ENCODE measurements at places on chromosomes 7 and 10.
A peak's percentile ranks its signal among the peaks of the same experiment; 100 is the strongest.

DNA sequence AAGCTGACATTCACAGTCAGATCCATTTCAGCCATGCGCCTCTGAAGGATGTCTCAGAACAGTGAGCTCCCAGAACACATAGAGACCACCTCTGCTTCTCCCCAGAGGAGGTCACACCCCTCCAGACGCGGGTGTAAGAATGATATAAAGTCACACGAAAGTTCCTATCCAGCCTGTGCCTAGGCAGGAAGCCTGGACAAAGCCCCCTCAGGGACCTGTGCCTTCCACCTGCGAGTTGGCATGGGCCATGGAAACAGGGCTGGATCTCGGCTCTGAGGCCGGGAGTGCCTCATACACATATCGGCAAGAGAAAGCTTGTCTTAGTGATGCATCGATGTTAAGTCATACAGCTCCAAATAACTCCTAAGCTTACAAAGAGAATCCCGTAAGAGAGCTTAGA, 5.0 kb downstream of the VIPR2 start:
- DNase-seq = no peak

GRCh38 chr10:126210051-126210651, 178.1 kb downstream of the ADAM12 start:
- no peak for DNase-seq

GRCh38 chr7:103988468-103989199, 824 bp downstream of the RELN start:
- DNase-seq = peak; percentile 24

- no peak for DNase-seq
These were observed 224.6 kb upstream of the ZWINT start for GRCh38 chr10:56585447-56586171.

- no peak for DNase-seq
These were observed 48.8 kb downstream of the SUFU start for GRCh38 chr10:102552533-102552932.

DNA sequence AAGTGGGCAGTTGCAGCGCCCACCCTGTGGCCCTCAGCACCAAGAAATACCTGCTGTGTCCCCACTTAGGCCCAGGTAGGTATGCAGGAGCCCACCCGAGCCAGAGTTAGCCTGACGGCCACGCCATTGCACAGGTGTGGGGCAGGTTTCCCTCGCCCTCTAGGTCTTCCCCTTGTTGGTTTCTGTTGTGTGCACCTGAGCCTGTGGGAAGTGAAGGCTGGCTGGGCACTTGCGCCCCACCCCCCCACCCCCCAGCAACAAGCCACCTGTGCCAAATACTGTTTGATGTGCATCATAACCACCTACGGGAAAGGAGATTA, at the start of gene CCDC201:
TSS of gene CCDC201 (minus strand) at position 48 of the 320 bp plus-strand sequence. CDS start 75 bp downstream, outside the sequence.
- DNase-seq = no peak

GRCh38 chr7:18698258-18698734, 202.7 kb downstream of the HDAC9 start:
- DNase-seq = no peak

DNA sequence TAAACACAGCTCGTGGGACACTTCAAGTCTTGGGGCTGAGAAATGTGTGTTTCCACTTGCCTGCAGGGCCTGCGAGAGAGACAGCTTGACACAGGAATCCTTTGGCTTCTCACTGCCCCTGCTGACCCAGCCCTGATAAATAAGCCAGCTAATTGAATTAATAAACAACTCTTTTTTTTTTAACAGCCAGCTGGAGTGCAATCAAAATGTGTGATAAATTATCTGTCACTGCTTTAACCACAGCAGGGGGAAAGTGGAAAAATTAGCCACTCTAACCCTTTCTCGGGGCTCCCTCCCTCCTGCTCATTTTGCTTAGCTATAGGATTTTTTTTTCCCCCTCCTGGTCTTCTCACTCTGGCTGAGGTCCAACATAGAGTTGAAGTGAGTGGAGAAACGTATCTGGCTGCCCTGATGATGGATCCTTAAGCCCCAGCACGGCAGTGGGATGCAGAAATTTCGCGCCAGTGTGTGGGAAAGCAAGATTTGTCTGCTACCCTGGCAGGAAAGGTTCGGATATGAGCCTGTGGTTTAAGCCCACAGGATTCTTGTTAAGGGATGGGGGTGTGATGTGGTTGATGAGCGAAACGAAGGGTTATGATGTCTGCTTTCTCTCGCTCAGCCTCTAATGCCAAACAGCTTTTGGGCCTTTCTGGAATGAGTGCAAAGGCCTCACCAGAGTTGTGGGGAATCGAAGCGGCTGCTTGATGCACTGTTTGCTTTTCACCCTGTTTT, 173.8 kb downstream of the TRIL start:
- no peak for DNase-seq

GRCh38 chr10:4079803-4080202, 294.8 kb upstream of the KLF6 start:
- no peak for DNase-seq

DNA sequence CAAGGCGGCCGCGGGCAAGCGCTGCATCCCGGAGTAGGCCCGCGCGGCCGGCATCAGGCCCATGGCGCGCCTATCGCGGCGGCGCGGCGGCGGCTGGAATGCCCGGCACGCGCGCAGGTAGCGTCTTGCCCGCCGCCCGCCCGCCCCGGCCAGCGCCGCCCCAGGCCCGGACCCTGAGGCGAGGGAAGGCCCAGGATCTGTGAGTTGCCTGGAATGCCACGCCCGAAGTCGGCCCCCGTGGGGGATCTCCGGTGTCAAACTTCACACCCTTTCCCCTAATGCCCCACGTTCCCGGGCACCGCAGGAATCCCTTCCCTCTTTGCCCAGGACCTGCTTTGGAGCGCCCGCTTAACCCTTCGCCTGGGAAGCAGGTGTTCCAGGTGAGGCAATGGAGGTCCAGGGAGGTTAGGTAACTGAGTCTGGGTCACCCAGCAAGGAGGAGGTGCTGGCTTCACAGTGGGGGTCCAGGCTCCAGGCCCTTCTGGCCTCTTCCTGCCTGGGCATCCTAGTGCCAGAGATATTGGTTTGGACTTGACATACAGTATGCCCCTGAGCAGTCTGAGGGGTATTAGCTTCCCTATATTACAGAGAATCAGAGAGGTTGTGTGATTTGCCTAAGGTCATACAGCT, 138.1 kb downstream of the ARHGAP22 start:
- no peak for DNase-seq

DNA sequence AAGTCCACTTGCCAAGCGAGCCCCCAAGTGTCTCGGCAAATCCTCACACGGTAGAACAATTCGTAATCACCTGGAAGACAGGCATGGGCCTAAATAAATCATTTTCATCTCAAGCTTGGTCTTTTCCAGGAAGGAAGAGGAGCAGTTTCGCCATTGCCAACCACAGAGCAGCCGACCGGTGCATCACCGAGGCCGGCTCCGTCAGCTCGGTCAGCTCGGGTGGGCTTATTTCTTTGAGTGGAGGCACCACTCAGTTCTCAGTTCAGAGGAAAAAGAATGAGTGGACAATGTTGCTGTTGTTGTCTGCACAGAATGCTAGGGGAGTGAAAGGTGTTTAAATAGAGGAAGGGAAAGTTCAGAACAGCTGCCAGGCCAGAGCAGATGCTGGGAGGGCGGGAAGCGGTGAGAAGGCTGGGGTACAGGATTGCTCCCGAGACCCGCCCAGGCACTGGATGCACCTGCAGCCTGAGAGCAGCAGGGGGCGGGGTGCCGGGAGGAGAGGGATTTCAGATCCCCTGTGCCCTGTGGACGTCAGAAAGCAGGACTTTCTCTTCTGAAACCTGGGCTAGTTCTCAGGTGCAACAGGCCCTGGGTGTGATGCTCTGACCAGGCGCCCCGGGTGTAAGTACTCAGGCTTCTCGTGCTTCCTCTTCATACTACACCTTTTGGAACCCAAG, 17.7 kb upstream of the IGFBP3 start:
- no peak for DNase-seq

- no peak for DNase-seq
These were observed 33.1 kb upstream of the ANK3 start for GRCh38 chr10:60422809-60423208.

GRCh38 chr7:156656598-156656997, 16.0 kb downstream of the RNF32 start:
- DNase-seq = no peak

- DNase-seq = peak; percentile 27
These were observed 48.0 kb upstream of the DLG5 start for GRCh38 chr10:77974396-77975074.

DNA sequence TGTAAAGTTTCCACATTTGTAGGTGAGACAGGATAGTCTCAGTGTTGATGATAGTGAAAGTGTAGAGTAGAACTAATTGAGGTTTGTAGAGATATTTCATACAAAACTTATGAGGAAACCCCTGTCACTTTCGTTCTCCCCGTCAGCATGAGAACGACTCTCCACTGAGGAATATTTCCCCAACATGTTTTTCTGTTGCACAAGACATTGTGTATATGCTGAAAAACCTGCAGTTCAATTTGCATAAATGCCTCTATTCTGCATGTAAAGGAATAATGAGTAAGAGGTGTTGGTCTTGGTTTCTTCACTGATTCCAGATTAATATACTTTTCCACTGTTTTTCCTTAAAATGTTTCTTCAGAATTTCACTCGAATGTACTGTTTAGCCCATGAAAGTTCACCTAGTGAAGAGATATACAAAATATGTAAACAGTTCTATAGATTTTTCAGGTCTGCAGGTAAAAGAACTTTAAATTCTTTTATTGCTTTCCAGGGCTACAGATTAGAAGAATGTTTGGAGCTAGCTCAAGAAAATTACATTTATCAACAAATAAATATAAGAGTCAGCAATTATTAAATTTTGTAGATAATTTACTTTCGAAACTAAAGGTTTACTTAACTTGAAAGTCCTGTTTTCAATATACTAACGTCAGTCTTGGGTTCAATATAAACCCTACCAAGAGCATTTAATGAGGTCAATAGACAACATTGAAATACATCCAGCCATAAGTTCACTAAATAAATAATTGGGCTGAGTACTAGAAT, 37.2 kb downstream of the HEPACAM2 start:
- no peak for DNase-seq

GRCh38 chr7:2465928-2466327, 10.3 kb downstream of the GRIFIN start:
- no peak for DNase-seq

Data from neuronal stem cell (in vitro differentiated cells).